ENCODE measurements at places on chromosomes 1 and 21. TPM values are rescaled to one million over a fixed set of nuclear protein-coding genes. Genes with fewer than 3 reads are reported as not detected.

ADGRL4 gene
- total RNA-seq = 0.16 TPM

C1orf87 gene
- not detected for total RNA-seq

OXCT2 gene
- 0.28 TPM for total RNA-seq

DNA sequence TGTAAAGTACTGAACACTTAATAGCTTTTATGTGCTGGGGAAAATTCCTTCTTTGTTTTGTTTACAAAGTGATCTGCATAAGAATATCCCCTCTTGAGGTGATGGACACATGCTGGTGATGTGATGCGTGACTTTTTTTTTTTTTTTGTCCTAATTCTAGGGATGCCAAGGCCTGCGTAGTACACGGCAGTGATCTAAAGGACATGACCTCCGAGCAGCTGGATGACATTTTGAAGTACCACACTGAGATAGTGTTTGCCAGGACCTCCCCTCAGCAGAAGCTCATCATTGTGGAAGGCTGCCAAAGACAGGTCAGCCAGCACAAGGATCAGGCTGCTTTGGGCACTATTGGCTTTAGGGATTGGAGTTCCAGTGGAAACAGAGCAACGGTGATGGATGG is 24.7 kb downstream of the ATP1A1 start:
- no peak for DNase-seq

- DNase-seq = peak; percentile 57
These were observed 6.1 kb downstream of the LDLRAP1 start for GRCh38 chr1:25549273-25550154.

DNA sequence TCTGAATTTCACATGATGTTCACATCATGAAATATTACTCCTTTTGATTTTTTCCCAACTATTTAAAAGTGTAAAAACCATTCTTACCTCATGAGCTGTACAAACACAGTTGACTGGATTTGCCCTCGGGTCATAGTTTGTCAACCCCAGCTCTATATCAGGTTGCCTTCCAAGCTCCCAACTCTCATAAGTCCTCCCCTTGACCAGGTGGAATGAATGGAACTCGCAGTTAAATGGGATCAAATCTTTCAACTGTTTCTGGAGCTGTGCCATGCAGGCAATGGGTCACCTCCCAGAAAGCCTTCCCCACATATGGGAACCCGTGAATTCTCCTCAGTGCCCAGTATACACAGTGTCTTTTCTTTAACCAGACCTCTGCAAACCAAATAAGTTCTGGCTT is 169.8 kb upstream of the FOXD3 start:
- DNase-seq = no peak

- DNase-seq = no peak
These were observed 44.4 kb downstream of the PTPN14 start for GRCh38 chr1:214506972-214507431.

DNA sequence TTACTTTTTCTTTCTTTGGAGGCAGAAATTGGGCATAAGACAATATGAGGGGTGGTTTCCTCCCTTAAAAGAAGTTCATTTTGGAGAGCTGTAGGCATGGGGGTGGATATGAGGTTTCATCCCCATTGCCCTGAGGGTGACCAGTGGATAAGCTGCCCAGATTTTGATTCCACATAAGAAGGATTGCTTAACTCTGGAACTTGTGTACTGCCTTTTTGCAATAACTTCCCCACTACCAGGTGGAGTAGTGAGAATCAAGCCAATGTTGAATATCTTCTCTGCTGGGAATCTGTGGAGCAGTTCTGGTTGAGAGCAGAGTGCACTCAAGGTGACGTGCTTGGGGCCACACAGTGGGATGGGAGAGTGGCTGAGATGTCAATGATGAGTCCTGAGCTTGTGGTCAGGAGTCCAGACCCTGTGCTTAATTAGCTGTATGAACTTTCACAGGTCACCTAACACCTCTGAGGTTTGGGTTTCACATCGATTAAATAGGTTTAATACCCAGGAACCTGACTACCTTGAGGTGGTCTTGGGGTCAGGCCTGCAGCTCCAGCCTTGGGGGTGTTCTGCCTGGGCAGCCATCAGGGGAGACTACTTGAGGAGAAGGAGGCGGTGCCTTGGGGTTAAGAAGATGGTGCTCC is 152.9 kb downstream of the FCRL5 start:
- DNase-seq = no peak

GRCh38 chr1:198491596-198491995 is 48.9 kb downstream of the ATP6V1G3 start:
- DNase-seq = no peak

GRCh38 chr21:43842742-43843141 is 22.3 kb upstream of the AGPAT3 start:
- no peak for DNase-seq
